ENCODE measurements at places on chromosomes 3 and 15.
A peak's percentile ranks its signal among the peaks of the same experiment; 100 is the strongest.

DNA sequence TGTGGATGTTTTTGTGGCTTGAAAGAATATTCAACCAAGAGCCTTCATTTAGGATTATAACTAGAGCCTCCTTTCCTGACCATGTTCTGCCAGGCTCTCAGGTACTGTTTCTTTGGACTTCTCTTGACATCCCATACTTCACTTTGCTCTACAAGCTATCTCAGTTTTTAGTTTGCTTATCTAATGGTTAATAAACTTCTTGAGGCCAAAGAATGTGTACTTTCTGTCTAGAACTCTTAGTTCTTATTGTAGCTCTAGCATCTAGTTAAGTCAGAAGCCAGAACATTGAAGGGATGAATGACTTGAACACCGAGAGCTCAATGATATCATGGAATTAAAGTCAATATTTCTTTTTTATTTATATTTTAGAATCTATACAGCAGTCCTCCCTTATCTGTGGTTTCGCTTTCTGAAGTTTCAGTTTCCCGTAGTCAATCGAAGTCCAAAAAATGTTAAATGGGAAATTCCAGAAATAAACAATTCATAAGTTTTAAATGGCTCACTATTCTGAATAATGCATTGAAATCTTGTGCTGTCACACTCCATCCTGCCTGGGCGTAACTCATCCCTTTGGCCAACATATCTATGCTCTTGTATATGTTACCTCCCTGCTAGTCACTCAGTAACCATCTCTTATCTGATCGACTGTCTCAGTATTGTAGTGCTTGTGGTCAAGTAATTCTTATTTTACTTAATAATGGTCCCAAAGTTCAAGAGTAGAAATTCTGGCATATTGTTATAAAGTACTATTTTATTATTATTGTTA lies 368.6 kb upstream of the RBMS3 start:
- no peak for DNase-seq

- no peak for DNase-seq
Observed at GRCh38 chr15:99564221-99565048, 1.3 kb upstream of the MEF2A start.

DNA sequence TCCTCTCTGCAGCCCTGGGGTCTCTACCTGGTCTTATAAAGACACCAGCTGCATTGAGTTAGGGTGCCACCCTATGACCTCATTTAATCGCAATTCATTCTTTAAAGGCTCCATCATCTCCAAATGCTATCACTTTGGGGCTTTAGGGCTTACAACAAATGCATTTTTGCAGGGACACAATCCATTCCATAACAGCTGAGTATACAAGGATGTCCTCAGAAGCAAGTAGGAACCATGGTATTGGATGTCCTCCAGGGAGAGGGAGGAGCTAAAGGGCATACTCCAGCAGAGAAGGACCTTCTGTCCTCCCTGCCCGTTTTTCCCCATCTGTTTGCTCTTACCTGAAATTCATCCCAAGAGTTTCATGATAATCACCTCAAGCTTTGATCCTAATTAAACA lies 30.3 kb downstream of the UMPS start:
- DNase-seq: no peak

GRCh38 chr3:37255990-37256308 lies 81.6 kb upstream of the LRRFIP2 start:
- DNase-seq: peak; percentile 66

GRCh38 chr15:77602800-77603199 lies 29.9 kb downstream of the LINGO1 start:
- DNase-seq: no peak

DNA sequence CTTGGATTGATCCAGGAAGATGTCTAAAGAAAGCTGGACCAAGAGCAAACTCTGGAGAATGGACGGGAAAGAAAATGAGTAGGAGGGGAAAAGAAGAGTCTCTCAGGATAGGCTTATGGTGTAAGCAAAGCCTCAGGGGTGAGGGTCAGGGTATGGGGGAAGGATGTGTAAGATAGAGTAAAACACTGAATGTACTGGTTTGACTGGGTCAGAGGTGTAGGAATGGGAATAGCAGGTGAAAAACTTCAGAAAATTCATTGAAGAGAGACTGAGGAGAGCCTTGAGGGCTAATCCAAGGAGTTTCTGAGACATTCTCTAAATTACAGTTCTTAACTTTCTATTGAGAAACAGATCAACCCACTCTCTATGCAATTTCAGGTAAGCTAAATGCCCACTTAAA lies 857.3 kb downstream of the FHIT start:
- no peak for DNase-seq

DNA sequence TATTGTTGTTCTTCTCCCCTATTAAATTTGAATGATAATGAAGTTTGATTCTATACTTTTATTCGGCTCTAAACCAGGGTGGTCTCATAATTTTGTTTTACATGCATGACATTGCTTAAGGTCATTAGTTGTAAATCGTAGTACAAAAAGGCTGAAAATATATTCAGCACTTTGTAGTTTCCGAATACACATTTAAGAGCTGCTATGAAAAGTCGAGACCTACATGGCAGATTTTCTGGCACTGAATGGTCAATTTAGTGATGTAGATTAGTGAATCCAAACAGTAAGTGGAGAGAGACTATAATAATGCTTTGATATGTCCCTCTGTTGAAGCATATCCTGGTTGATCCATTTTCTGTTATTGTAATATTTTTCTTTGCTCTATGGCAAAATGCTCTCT lies 254.0 kb upstream of the SOX2 start:
- DNase-seq: no peak

- DNase-seq: peak; percentile 52
Observed at GRCh38 chr3:38247366-38248035, 18.1 kb upstream of the SLC22A13 start.

GRCh38 chr3:71710906-71711494 lies 14.2 kb downstream of the EIF4E3 start:
- DNase-seq: peak; percentile 26

GRCh38 chr3:72744330-72744729 lies 103.9 kb downstream of the SHQ1 start:
- DNase-seq: no peak

- no peak for DNase-seq
Observed at GRCh38 chr3:159453945-159454344, 534.7 kb upstream of the IL12A start.

- no peak for DNase-seq
Observed at GRCh38 chr3:34351882-34352777, 553.7 kb downstream of the PDCD6IP start.

DNA sequence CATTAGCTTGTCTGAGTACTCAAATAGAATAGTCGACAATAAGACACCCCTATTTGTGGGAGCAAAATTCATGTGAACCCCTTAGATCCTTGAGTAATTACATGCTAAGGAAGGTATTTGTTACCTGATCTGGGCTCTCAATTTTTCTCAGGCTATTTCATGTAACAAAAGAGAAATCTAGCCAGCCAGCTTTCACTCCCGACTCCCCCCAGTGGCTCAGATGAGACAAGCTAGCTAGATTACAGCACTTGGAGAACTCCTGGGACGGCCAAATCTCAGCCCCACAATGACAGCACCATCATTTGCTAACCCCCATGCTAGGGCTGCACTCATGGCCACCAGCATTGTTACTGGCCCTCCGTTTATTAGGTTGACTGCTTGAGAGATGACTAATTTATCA lies 41.3 kb downstream of the GLDN start:
- no peak for DNase-seq

- no peak for DNase-seq
Observed at GRCh38 chr3:140238646-140239314, 303.8 kb downstream of the CLSTN2 start.

GRCh38 chr3:186077466-186077865 lies 31.4 kb downstream of the ETV5 start:
- no peak for DNase-seq

DNA sequence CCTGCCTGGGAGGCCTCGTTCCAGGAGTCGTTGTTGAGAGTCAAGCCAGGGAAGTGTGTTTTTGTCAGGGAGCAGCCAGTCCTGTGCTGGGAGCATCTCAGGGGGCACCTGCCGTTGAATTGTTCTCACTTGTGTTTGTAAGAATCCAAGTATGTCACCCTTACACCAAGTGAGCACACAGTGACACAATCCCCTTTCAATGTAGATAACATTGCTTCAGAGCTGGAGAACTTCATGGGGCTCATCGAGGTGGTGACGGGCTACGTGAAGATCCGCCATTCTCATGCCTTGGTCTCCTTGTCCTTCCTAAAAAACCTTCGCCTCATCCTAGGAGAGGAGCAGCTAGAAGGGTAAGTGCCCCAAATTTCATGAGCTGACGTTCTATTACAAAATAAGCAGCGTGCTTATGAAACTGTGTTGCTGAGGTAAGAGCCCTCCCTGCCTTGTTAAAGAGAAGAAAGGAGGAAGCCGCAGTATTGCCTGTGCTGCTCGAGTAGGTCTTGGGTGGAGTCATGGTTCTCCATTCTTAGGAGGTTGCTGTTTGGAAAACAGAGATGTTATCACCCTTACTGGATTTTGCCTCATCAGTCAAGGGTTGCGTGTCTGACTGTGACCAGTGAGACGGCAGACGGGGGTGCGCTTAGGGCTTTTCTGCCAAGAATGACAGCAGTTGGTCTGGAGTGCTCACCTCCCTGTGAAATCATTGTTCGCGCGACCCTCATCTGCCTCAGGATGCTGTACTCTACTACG lies 108.1 kb downstream of the PGPEP1L start:
- no peak for DNase-seq

GRCh38 chr3:98445949-98446406 lies 17.0 kb upstream of the OR5K1 start:
- no peak for DNase-seq

DNA sequence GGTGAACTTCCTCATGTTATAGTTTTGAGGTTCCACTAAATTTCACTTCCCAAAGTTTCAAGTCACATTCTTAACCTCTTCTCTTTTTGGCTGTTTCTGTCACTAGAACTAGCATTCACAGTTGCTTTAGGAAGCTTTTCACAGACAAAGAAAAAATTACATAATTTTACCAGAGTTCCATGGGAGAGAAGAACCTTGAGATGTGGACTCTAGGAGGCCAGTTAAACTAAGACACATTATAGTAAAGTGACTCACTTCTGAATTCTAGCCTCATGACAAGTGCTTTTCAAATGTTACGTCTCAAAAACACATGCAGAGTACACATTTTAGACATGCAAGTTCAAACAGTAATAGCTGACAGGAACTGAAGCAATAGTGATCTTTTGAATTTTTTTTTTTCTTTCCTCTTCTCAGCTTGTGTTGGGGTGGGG lies 39.9 kb upstream of the LRTM1 start:
- no peak for DNase-seq

GRCh38 chr3:126540342-126540849 lies 16.4 kb downstream of the CHST13 start:
- DNase-seq: peak; percentile 84

- peak; percentile 96 for DNase-seq
Observed at GRCh38 chr3:193872265-193872753, 263.6 kb upstream of the HES1 start.

DNA sequence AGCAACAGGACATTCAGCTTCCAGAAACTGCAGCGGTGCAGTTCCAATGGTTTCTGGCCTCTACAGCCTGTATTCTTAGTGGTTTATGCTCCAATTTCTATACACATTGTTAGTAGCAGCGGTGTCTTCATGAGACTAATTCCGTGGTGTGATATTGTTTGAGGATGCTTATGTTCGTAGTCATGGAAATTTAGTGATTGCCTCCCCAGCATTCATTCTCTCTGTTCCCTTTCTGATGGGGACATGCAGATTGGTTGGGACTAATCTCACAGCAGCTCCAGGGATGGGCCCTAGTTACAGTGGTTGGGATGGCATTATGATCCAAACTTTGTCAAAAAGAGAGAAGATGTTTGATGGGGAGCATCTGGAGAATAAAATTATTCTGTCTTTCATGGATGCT lies 208.6 kb downstream of the CD47 start:
- no peak for DNase-seq

GRCh38 chr3:177356113-177356512 lies 158.8 kb upstream of the TBL1XR1 start:
- DNase-seq: no peak

- DNase-seq: peak; percentile 94
Observed at GRCh38 chr3:168024537-168024941, 71.2 kb downstream of the GOLIM4 start.

Data from HFF-Myc (cell line).